Right renal pelvis (tissue), 4 donors: ENCODE measurements at places on chromosomes 13 and 19.

- DNase-seq = no peak
These were observed 1.6 kb upstream of the DIRAS1 start for GRCh38 chr19:2722541-2723344.

- DNase-seq = no peak
These were observed 57.5 kb downstream of the RAP2A start for GRCh38 chr13:97491452-97491851.

DNA sequence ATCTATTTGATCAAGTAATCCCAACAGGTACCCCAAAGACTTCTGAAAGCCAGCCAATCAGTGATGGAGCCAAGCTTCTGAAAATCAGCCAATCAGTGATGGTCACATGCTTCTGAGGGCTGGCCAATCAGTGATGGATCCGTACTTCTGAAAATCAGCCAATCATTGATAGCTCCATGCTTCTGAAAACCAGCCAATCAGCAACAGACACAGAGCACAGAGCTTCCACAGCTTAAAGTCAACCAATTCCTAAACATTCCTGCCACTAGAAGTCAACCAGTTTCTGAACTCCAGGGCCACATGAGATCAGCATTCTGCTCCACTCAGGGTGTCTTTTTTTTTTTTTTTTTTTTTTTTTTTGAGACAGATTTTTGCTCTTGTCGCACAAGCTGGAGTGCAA is 8.2 kb upstream of the HSD17B14 start:
- DNase-seq = no peak

DNA sequence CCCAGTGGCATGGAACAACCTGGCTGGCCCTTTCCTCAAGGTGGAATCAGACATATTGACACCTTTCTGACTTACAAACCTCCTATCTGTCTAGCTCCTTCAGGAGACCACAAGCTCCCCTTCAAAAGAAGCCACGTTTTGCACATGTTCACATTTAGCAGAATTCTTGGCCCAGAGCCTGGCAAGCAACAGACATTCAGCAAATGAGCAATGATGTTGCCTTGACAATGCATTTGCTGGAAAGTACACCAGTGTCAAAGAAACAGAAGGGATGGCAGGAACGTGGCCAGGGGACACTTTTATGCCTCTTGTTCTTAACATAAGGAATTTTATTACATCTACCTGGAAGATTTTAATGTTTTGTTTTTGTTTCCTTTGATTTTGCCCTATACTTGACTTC is 85.5 kb upstream of the FGF14 start:
- no peak for DNase-seq

- no peak for DNase-seq
These were observed at the start of gene FBXO27 for GRCh38 chr19:39032063-39032918. Gene FBXO27 (minus strand): TSS chr19:39032549. CDS start chr19:39032227, 322 bp downstream.

GRCh38 chr19:17135001-17135853 is 59.6 kb downstream of the MYO9B start:
- peak; percentile 91 for DNase-seq

GRCh38 chr13:28568286-28568685 is 73.4 kb upstream of the FLT1 start:
- DNase-seq = no peak

DNA sequence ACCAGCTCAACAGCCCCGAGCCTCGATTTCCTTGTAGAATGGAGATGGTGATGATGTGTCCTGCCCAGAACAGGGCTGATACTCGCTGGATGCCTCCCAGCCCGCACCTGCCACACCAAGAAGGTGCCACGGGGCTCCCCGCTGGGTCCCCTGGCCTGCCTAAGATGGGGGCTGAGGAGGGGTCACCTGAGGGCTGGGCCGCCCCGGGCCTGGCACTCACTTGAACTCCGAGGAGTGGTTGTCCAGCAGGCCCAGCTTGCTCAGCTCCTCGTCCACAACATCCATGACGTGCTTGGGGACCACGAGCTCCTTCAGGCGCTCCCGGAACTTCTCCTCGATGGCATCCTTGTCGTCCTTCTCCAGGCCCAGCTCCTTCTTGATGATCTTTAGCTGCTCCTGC is 14.4 kb downstream of the LONP1 start:
- DNase-seq = no peak

DNA sequence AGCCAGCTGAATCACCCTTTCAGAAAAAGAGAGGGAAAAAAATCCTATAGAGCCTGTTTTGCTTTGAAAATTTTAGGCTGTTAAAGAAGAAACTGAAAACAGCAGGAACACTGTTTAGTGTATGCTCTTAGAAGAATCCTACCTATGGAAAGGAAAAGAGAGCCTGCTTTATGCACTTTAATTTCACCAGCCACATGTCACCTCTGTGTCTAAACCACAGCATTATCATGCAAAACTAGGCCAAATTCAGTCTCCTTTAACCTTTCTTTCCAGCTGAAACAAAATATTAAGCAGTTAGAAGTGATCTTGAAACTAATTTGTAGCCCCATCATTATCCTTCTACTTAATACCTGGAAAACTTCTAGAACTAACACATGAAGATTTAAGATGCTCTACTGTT is 97.2 kb upstream of the MAB21L1 start:
- DNase-seq = no peak

DNA sequence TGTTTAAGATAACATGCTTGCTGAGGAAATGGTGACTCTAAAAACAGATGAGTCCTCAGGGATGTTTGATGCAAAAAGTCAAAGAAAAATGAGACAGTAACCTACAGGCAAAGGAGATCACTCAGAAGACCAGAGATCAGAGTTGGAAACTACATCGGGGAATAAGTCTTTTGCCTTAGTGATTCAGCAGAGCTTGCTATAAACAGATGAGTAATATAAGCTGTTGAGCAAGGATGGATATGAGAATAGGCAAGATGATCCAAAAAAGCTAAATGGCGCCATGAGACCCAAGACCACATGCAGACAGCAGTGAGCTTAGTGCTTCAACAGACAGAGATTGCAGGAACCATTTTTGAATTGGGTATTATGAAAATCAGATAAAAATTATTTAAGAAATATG is 168.6 kb downstream of the POSTN start:
- no peak for DNase-seq

- DNase-seq = no peak
These were observed 639 bp upstream of the SLAIN1 start for GRCh38 chr13:77696879-77697216.

DNA sequence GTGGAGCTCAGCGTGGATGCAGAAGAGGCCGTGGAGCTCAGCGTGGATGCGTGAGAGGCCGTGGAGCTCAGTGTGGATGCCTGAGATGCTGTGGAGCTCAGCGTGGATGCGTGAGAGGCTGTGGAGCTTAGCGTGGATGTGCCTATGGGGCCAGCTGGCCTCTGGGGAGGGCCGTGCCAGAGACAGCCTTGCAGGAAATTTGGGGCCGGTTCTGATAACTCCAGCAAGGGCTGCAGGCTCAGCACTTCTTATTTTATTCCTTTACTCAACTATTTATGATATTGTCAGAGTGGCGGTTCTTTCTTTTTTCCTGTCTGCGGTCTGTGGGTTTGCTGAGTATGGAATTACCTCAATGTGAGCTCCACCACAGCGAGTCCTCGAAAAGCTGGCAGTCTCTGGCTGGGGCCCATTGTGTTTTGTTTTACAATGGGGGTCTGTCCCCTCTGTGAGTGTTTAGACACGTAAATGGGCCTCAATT is 17.8 kb upstream of the TMEM255B start:
- no peak for DNase-seq

GRCh38 chr19:18023622-18024251 is 15.8 kb downstream of the ARRDC2 start:
- DNase-seq = no peak

GRCh38 chr19:49042177-49042576 is 1.5 kb upstream of the CGB5 start:
- DNase-seq = no peak

DNA sequence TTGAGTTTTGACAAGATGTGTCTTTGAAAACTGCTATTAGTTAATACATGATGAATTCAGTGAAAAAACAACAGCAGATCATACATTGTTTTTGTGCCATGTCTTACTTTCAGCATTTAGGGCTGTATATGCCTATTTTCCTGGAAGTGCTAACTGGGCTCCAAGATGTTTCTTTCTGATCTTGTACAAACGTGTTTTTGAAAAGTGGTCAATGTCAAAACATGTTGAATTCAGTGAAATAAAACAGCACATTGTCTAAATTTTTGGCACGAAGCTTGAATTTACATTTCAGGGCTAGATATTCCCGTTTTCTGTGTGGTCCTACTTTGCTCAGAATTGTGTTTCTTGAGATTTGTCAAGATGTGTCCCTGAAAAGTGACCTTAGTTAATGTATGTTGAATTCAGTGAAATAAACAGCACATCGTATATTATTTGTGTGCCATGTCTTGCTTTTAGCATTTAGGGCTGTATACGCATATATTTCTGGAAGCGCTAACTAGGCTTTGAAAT is 14.7 kb upstream of the PARP4 start:
- DNase-seq = no peak

DNA sequence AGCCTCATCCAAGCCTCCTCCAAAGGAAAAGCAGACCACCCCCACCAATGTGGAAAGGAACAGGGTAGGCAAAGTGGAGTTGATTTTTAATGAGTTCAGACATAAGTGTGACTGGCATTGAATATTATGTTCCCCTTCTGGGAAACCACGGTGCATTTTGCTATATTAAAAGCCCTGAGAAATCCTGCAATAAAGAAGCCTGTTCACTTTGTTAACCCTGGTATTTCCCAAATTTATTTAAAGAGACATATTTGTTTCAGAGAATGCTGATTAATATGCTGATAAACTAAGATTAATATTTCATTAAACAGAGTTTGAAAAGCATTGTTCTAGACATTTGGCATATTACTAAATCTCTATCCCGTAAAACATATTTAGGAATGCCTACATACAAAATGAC is 151.4 kb downstream of the FGF14 start:
- no peak for DNase-seq
